HTR-8/SVneo (cell line): ENCODE measurements at places on chromosomes 1 and 21.
A peak's percentile ranks its signal among the peaks of the same experiment; 100 is the strongest.

GRCh38 chr1:172255223-172255560 lies 165.3 kb upstream of the C1orf105 start:
- DNase-seq: no peak

- no peak for DNase-seq
Measured at GRCh38 chr21:37153935-37154350, 80.9 kb downstream of the TTC3 start.

- DNase-seq: no peak
Measured at GRCh38 chr1:222413436-222413835, 134.5 kb downstream of the HHIPL2 start.

DNA sequence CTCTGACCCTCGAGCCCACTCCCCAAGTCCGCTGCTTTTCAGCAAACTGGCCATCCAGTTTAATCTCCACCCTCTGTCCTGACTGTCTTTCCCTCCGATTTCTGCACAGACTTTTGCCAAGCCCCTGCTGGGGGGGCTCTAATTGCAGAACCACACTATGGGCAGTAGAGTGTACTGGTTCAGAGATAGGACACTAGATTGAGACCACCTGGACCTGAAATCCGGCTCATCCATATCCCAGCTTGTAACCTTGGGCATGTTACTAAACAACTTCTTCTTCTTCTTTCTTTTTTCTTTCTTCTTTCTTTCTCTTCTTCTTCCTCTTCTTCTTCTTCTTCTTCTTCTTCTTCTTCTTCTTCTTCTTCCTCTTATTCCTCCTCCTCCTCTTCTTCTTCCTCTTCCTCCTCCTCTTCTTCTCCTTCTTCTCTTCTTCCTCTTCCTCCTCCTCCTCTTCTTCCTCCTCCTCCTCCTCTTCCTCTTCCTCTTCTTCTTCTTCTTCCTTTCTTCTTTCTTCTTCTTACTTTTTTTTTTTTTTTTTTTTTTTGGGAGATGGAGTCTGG lies 7.7 kb downstream of the LRRC71 start:
- DNase-seq: peak; percentile 14

GRCh38 chr1:221782477-221782876 lies 40.6 kb upstream of the DUSP10 start:
- no peak for DNase-seq

GRCh38 chr1:41367288-41367642 lies 6.0 kb downstream of the FOXO6 start:
- DNase-seq: no peak

- DNase-seq: no peak
Measured at GRCh38 chr1:213366141-213366831, 315.2 kb downstream of the RPS6KC1 start.

DNA sequence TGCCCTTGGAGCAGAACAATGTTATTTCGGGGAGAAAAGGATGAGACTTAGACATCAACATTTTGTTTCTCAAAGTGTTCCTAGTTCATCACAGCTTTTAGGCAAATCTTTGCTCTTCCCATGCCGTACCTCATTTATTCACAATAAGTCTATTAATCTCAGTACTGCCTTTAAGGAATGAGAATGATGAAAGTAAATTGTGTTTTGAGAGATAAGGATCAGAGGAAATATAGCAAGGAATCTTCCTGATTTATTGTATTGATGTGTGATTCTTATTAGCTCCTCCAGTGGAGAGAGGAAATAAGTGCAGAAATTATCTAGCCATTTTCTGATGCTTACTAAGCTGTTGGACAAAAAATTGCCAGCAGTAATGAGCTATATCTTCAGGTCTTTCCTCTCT lies 2.0 kb downstream of the POLR3C start:
- DNase-seq: no peak

DNA sequence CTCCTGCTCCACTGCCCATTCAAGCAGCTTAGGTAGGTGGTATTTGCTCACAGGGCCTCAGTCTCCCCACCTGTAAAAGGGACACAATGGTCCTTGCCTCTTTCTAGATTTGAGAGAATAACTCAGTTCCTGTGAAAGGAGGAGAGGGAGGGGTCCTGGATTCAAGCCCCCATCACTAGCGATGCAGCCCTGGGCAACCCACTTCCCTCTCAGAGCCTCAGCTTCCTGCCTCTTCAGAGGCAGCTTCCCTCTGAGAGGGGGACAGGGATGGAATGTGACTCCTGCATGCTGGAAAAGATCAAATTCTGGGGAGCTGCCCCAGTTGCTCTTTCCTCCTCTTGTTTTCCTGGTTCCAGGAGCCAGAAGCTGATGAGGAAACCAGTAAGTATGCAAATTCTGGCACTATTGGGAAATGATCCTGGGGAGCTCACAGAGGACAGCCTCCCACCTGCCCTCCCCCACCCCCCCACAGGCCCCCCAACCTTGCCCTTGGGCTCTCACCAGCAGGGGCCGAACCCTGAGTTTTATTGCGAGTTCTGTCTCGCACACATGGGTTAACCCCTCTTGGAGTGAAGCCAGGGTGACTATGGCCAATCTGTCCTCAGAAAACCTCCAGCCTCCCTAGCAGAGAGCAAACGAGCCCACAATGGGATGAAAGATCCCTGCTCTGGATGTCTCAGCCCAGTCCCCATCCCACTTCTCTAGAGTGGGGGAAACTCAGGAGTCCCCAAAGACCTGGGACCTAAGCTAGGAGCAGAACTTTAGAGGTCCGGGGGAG lies 11.7 kb downstream of the ZC3H12A start:
- DNase-seq: no peak

GRCh38 chr1:151970626-151971025 lies 23.0 kb downstream of the S100A10 start:
- no peak for DNase-seq

DNA sequence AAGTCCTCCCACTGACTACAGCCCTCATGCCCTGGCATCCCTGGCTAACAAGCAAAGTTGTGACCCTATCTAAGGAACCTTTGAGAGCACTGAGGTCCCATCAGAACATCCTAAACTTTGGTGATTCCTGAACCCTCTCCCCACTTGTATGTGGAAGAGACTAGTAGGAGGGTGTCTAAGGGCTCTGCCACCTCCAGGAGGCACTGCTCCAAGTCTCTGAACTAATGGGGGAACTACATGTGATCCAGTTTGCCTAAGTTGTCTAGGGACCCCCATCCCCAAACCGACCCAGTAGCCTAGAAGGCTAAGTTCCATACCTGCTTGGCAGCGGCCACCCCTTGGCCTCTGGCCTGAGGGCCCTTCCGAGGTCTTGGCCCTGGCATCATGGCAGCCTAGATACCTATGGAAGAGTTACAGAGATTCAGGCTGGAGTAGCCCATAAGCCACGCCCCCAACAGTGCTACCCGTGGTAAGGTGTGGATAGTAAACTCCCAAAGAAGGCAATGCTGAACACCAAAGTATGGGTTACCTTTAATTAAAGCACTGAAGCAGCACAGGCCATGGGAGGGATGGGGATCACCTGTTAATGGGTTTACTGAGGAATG lies 1.7 kb downstream of the CC2D1B start:
- no peak for DNase-seq

- no peak for DNase-seq
Measured at GRCh38 chr1:8382608-8383505, 64.9 kb downstream of the SLC45A1 start.

DNA sequence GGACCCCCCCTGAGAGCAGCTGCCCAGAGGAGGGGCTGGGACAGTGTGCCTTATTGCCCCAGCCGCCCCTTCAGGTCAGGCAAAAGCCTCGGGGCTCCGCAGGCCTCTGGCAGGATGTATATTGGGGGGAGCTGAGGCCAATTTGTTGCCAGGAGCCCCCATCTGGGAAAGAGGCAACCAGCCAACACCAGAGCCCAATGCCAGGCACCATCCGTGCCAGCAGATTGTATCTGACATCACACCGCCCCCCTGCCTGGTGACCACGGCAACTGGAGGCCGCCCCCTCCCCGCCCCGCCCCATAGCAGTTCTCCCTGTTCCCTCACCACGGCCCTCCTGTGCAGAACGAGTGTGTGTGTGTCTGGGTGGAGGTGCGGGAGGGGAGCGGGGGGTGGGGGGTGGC lies 3.6 kb upstream of the PLEKHG5 start:
- no peak for DNase-seq

DNA sequence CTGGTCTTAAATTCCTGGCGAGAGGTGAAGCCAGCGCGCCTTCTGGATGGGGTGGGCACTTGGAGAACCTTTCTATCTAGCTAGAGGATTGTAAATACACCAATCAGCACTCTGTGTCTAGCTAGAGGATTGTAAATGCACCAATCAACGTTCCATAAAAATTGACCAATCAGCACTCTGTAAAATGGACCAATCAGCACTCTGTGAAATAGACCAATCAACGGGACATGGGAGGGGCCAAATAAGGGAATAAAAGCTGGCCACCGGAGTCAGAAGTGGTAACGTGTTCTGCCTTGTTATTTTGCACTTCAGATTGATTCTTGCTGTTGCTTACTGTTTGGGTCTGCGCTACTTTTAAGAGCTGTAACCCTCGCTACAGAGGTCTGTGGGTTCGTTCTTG lies 12.0 kb upstream of the LIN9 start:
- no peak for DNase-seq

GRCh38 chr1:185786524-185786923 lies 52.3 kb downstream of the HMCN1 start:
- DNase-seq: no peak

GRCh38 chr1:23244256-23244761 lies 27.0 kb upstream of the HTR1D start:
- DNase-seq: no peak

GRCh38 chr1:212629450-212630157 lies 21.0 kb downstream of the ATF3 start:
- no peak for DNase-seq

DNA sequence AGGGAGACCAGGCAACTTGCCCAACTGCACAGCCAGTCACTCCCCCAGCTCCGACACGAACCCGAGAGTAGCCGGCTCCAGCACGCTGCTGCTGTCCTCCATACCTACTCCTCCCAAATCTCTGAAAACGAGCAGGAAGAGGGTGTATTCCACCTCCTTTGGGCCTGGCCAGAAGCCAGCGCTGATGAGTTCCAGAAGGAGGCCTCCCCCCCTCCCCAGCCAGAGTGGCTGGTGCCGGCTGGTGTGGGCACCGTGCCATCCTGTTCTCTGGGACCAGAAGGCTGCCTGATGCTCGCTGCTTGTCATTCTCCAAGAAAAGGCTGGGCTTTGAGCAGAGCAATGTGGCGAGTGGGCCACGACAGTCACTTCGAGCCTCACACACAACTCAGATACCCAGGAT lies 22.2 kb downstream of the KCNN3 start:
- no peak for DNase-seq

GRCh38 chr1:193540511-193540910 lies 354.1 kb upstream of the B3GALT2 start:
- DNase-seq: no peak

- DNase-seq: no peak
Measured at GRCh38 chr1:43520100-43520778, 10.4 kb upstream of the PTPRF start.

DNA sequence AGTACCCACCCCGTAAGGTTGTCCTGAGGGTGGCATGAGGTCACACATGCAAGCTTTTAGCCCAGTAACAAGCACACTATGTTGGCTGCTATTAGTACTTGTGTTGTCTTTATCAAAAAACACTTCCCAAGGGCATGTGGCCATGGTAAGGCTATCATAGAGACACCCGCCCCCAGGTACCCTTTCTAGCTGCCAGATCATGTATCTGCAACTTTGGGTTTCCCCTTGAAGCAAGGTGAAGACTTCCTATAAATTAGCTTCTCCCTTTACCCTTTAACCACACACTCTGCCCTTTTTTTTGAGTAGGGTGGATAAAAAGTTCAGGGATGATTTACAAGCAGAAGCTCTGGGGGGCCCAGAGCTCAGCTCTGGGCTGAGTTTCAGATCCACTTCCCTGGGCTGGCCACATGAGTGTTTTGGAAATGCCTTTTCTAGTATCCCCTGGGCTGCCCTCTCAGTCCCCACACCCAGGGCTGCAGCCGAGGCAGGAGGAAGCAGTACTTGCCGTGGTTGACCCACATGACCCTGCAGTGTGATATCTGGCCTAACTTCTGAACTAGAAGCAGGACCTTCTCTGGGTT lies 2.0 kb downstream of the ZDHHC18 start:
- DNase-seq: no peak

- no peak for DNase-seq
Measured at GRCh38 chr1:164064501-164064900, 494.5 kb upstream of the PBX1 start.

GRCh38 chr1:85220756-85221201 lies 20.0 kb upstream of the SYDE2 start:
- DNase-seq: no peak

- no peak for DNase-seq
Measured at GRCh38 chr1:169466259-169467230, 19.2 kb downstream of the SLC19A2 start.

DNA sequence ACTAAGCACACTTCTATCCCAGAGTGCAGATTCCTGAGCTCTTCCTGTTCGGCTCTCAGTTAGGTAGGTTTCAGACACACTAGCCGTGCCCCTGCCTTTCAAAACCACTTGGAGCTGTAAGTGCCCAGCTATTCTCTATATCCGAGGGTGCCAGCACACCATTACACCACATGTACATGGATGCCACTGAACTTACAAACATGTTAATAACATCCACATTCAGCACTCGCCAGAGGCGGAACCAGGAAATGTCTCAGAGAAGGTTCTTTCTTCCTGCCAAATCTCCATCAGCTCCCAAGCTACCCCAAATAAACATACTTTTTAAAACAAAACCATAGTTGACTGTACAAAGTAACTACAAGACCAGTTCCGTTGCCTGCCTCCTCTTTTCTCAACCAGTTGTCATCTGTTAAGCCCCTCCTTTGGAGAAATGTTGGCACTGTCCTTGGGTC lies 78.4 kb upstream of the CTTNBP2NL start:
- no peak for DNase-seq

DNA sequence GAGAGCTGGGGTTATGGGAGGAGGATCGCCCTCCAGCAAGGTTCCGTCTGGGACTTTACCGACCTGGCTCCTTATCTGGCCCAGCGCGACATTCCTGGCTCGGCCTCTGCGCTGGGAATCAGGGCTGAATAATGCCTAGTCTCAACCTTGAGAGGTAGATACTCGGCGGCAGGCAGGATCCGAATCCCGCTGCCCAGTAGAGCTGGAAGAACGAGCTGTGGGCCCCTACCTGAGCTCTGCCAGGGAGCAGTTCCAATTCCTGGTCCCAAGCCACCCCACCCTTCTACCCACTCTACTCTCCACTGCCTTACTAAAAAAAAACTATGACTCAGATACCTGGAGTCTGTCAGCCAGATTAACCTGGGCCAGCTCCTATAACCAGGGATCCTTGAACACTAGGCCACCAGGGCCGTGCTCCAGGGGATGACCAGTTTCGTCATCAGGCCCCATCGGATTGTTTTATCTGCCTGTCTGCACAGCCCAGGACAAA lies 53.6 kb downstream of the RHBG start:
- DNase-seq: no peak
